ENCODE measurements at places on chromosomes 7 and 10. TPM values are rescaled to one million over a fixed set of nuclear protein-coding genes. Genes with fewer than 3 reads are reported as not detected.

DNA sequence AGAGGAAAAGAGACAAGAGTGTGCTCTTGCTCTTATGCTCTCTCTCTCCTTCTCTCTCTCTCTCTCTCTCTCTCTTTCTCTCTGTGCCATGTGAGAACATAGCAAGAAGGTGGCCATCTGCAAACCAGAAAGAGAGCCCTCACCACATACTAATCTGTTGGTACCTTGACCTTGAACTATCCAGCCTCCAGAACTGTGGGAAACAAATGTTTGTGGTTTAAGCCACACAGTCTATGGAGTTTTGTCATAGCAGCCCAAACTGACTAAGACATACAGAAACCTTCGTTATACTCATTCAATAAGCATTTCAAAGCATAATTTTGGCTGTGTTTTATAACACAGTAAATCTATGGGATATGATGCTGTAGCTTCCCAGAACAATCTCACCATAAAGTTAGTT lies 56.4 kb upstream of the PLPP4 start:
- no peak for DNase-seq

DNA sequence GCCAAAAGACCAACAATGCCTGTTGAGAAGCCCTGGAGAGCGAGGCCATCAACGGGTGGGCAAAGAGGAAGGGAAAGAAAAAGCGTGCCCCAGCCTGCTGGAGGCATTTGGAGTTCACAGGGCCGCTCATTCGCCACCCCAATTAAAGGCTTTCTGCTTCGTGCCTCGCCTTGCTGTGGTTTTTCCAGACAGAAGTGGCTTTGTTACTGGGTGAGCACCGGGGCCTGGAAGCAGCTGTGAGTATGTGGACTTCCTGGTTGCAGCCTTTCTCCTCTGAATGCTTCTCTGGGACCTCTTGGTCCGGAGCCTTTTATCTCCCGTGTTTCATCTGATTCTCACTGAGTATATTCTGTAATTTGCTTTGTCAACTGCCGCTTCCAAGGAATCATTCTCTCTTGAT lies 118.1 kb upstream of the EGR2 start:
- DNase-seq, result peak; percentile 17

DNA sequence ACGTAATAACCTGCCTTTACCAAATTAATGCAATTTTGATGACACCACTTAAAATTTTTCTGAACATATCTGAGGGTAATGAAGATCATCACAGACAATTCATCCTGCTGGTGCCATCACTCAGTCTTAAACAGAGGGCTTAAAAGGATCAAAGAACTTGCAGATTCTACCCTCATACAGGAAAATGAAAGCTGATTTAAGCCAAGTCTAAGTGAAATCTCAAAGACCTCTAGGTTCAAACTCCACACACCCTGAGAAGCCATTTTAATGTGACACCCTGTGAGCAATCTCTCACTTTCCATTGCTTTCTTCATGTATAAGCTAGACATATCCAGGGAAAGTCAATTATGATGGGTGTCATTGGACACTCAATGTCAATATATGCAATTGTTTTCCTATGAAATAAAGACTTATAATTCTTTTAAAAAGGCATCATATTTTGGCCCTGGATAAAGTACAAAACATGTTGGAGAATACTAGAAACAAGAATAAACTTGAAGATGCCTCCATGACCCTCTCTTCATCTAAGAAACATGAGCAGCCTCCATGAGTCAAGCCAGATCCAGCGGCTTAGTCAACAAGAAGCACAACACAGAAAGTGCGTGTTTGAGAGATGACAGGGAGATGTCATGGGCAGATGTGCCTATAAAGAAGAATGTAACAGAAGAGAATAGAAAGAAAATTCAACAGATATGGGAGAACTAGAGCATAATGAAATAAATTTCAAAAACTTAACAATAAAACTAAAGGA lies 291.9 kb downstream of the PARD3 start:
- no peak for DNase-seq

GRCh38 chr10:26951650-26952049 lies 90.9 kb upstream of the ABI1 start:
- no peak for DNase-seq

DNA sequence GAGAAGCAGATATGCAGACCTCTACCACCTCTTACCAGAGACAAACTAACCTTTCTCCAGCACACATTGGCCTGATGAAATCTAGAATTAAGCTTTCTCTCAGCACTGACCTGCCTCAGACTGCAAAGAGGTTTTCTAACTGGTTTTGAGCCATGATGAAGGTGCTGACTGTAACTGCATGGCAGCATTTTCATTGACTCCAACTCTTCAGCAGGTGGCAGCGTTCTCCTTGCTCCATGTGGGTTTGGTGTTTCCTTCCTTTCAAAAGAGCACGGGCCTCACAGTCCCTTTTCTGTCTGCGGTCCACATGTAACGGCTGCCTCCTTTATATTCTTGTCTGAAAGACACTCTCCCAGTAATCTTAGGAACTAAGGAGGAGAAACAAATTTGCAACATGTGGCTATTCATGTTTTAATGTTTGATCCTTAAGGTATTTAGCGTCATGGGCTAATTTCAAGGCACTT lies 12.6 kb downstream of the KLLN start:
- peak; percentile 28 for DNase-seq

DNA sequence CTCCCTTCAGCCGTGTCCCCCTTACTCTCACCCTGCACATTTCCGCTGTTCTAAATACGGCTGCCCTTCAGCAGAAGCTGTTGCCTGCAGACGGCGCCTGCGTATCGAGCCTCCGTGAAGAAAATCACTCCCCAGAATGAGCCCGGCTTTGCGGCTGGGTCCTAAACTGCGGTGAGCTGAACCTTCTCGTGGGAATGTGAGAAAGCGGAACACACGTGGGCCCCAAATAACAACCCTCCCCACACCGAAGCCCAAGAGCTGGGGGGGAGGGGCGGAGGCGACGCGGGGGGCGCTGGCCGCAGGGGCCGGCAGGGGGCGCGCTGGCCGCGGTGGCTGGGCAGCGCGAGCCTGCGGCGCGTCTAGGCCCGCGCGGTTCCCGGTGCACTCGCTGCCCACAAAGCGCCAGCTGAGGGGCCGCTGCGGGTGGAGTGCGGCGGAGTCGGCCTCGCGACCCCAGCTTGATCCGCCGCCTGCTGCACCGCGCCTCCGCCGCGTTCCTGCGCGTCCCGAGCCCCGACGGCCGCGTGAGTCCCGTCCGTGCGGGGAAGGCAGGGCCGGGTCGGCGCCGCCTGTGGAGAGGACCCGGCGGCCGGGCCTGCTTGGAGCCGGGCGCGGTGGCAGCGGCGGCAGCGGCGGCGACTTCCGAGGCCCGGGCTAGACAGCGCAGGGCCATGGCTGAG lies at the start of gene ZNF398:
Gene ZNF398 (plus strand): TSS at position 382 of the 680 bp plus-strand sequence. CDS start 290 bp downstream, at position 672.
- DNase-seq, result peak; percentile 80

- DNase-seq, result no peak
Observed at GRCh38 chr7:154832557-154833138, 170.3 kb downstream of the PAXIP1 start.

GRCh38 chr10:106938513-106938912 lies 226.0 kb downstream of the SORCS1 start:
- DNase-seq, result no peak

GRCh38 chr10:803041-803741 lies 113.7 kb upstream of the DIP2C start:
- no peak for DNase-seq

- DNase-seq, result peak; percentile 19
Observed at GRCh38 chr10:132137111-132138072, 49.4 kb upstream of the DPYSL4 start.

GRCh38 chr7:128055637-128056036 lies 24.4 kb upstream of the LRRC4 start:
- no peak for DNase-seq

DNA sequence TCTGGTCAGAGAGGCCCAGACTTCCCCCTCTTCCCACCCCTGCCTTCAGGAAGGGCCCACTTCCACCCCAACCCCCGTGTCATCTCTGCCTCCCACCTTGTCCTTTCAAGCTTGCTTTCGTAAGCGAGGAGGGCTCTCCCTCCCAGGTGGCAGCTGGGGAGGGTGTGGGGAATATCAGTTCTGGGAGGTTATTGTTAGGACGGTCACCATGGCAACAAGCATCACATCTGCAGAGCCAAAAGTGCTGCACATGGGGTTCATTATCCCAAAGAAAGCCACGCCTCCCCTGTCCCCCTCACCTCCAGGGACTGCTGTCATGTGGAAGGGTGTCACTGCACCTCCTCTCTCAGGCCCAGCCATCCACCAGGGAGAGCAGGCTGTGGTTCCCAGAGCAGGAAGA lies 2.6 kb upstream of the CAMK2B start:
- DNase-seq, result no peak

DNA sequence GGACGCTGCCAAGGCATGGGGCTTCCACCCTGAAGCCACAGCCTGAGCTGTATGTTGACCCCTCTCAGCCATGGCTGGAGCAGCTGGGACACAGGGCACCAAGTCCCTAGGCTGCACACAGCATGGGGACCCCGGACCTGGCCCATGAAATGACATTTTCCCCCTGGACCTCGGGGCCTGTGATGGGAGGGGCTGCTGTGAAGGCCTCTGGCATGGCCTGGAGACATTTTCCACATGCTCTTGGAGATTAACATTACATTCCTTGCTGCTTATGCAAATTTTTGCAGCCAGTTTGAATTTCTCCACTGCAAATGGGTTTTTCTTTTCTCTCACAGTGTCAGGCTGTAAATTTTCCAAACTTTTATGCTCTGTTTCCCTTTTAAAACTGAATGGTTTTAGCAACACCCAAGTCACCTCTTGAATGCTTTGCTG lies 463.6 kb downstream of the ZWINT start:
- no peak for DNase-seq

DNA sequence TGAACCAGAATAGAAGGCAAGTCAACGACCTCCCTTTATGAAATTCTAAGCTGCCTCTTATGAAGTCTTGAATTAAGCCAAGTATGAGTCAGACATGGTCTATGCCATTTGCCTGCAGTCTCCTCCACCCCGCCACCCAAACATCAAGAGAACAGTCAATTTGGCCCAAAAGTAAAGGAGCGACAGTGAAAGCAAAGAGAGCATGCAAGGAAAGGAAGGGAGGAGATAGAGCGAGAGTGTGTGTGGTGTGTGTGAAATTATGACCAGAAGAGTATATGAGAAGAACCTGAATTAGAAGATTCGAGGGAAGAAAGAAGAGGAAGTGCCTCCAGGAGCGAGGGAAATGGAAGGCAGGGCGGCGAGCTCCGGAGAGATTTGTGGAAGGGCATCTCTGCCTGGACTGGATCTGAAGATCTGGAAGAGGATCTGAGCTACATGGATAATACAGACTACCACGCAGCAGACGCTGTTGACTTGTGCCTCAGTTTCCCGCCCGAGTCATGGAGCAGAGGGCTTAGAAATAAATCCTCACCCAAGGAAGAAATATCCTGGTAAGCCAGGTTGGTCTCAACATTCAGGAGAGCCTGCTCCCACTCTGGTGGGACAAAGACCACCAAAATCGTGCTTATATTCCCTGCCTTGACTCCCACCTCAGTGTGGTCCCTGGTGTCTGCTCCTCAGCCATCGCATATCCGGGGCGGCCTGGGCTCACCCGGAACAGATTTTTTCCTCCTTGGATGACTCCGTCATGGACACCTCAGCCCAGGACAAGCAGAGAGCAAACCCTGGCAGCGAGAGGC lies 459 bp downstream of the ZDHHC6 start:
- no peak for DNase-seq

- DNase-seq, result no peak
Observed at GRCh38 chr10:113447278-113447677, 105.6 kb upstream of the HABP2 start.

BMPER gene
- 25.2 TPM for total RNA-seq

CRHR2 gene
- 4.1 TPM for total RNA-seq

RBP3 gene
- total RNA-seq, result not detected

ZNF25 gene
- total RNA-seq, result 72.0 TPM

GNGT1 gene
- total RNA-seq, result 0.35 TPM

MGAM2 gene
- total RNA-seq, result 0.10 TPM

PLPP4 gene
- total RNA-seq, result 9.4 TPM

MDH2 gene
- total RNA-seq, result 205 TPM

RGR gene
- 27.3 TPM for total RNA-seq

BTBD16 gene
- total RNA-seq, result 1.8 TPM

RAMP3 gene
- total RNA-seq, result 16.3 TPM

CFAP70 gene
- 12.9 TPM for total RNA-seq

NKX2-3 gene
- total RNA-seq, result not detected

SSMEM1 gene
- total RNA-seq, result not detected
